ENCODE measurements at places on chromosomes 3 and 15.

GRCh38 chr15:78637776-78638435, 3.1 kb downstream of the CHRNB4 start:
- DNase-seq, result no peak

- DNase-seq, result no peak
Measured at GRCh38 chr3:111210866-111211564, 139.4 kb downstream of the NECTIN3 start.

GRCh38 chr3:48614044-48614443, 4.6 kb upstream of the UQCRC1 start:
- no peak for DNase-seq

- no peak for DNase-seq
Measured at GRCh38 chr15:57017024-57017423, 98.6 kb downstream of the TCF12 start.

- no peak for DNase-seq
Measured at GRCh38 chr3:194744826-194745225, 59.1 kb downstream of the FAM43A start.

- DNase-seq, result no peak
Measured at GRCh38 chr3:105802118-105802706, 66.6 kb downstream of the CBLB start.

DNA sequence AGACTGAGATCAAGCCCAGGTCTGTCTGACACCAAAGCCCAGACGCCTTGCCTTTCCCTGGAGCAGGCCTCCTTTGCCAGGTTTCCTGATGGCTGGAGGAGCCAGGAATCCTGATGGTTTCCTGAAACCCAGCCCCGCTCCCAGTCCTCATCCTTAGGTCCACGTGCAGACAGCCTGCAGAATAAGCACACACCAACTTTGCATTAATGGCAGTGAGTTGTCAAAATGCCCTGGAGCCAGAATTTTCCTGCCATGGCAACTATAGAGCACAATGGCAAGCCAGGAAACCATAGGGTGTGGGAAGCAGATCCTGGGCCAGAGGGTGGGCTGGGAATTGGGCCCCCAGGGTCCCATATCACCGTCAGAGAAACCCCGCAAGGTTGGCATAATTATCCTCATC, 67.4 kb upstream of the HRH1 start:
- no peak for DNase-seq

DNA sequence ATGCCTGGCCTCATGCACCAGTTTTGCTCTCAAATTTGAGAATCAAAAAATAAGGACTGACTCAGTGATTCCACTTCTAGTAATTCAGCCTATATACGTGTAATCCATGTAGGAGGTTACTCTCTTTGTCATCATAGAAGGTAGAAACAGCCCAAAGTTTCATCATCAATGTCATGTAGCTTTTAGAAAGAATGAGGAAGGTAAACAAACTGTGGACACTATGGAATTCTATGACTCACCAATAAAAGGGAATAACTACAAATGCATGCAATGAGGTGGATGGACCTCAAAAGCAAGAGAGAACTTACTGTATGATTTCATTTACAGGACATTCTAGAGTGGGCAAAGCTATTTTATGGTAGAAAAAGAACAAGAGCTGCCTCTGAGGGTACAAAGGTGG, 93.2 kb upstream of the LRIG1 start:
- DNase-seq, result no peak

DNA sequence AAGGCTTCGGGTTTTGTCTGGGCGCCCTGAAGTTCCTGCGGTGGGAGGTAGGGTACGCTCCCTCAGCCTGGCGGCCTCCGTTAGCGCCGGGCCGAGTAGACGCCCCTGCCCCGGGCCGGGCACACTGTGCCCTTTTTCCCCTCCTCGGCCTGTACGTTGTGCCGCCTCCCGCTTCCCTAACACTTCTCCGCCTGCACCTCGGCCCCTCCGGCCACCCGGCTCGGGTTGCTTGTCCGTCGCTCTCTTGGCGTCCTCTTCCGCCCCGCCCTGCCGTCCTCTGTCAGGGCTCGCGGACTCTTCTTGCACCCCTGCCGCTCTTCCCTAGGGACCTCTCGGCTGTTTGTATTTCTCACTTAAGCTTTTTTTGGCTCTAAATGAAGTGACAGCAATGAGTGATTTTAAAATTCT, 384 bp downstream of the KNL1 start:
- DNase-seq, result no peak

DNA sequence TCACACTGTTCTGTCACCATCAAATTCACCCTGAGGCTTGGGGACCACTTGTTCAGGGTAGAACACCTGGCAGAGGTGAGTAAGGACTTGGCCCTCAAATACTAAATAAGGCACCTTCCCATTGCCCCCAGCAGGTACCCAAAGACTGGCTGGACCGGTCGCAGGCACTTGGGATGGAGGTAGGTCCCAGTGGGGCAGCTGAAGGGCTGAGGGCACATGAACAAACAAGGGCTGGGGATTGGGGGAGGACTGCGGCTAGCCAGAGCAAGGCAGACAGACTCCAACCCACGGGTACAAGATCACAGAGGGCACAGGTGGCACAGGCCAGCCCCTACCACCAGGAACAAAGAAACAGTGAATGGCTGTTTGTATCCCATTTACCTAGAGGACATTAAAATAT, 1.9 kb downstream of the MRPS25 start:
- DNase-seq, result no peak

- no peak for DNase-seq
Measured at GRCh38 chr15:47708161-47708980, 8.9 kb upstream of the SEMA6D start.

DNA sequence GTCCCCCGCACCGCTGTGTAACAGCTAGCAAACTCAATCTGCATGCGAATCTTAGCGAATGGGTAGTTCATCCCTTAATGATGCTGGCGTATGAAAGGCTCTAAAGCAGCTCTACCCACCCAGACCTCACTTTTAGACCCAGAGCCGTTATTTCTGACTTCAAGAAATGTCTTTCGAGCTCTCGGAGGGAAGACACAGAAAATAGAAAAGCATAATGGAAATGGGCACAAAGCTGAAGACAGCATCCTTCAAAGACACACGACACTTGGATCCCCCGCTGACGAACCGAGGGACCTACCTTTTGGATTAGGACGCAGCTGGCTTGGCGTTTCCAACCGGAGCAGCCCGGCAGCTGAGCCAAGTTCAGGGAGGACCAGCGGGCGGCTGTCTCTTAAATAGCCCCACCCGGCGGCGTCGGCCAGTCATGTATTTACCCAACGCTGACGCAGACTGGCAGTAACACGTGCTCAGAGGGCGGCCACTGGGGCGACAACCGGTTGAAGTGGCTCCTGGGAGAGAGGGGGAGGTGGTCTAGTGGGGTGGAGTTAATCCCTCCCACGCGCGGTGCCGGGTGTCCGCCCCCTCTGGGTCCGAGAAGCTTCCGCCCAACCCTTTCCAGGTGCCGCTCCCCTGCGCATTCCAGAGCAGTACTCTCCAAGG, 1.5 kb downstream of the CCK start:
- DNase-seq, result no peak

- DNase-seq, result no peak
Measured at GRCh38 chr3:47704237-47704612, 77.5 kb downstream of the SMARCC1 start.

DNA sequence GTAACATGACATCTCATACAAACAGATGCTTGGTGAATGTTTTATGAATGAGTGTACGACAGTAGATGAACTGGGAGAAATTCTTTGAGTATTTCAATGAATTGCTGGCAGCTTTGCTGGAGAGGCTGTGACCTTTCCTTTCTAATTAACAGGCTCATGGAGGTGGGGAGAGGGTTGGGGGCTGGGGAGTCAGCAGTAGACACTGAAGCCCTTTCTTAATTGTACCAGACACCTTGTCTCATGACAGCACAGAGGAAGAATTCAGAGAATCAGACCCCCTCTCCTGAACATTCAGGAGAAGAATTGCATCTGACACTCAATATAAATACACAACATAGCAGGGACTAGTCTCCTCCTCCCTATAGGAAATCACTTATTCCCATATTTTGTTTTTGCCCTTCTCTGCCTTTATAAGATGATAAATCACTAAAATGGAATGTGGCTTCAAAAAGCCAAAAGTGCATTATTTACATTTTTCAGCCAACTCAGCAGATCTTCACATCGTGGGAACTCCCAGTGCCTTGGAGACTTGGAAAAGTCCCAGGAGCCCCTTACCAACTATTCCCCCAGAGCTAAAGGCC, 66.2 kb upstream of the TPM1 start:
- no peak for DNase-seq

DNA sequence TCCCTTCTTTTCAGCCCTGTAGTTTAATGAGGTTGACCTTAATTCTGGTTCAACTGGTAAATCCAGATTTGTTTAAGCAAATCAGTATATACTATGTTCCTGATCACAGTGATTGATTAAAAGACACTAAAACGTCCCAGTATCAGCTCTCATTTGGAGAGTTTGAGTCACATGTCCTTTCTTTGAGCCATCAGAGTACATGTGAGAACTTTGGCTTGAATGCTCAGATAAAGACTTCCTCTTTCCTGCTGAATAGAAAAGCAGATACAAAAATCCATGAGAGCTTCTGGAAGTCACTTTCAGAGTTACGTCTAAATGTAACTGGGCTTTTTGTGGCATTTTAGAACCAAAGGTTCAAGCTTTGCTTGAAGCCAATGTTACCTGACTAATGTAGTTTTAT, 341.8 kb upstream of the SATB1 start:
- no peak for DNase-seq

- no peak for DNase-seq
Measured at GRCh38 chr15:38148471-38148870, 104.2 kb upstream of the SPRED1 start.

- no peak for DNase-seq
Measured at GRCh38 chr3:87855616-87856015, 203.2 kb downstream of the CGGBP1 start.

DNA sequence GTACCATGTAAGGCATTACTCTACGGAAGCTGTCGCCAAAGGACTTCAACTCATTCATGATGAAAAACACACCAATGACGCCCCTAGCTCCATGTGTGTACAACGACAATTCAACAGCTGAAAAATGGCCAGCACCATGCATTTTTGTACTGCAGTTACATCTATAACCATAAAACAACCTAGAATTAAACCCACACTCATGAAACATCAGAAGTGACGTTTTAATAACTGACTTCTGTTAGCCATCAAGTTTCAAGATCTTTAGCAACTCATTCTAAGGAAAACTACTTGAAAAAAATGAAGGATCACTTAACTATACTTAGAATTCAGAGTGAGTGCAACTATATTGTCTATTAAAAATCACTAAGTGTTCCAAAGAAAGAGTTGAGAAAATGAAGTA, 84.9 kb downstream of the RFTN1 start:
- no peak for DNase-seq

DNA sequence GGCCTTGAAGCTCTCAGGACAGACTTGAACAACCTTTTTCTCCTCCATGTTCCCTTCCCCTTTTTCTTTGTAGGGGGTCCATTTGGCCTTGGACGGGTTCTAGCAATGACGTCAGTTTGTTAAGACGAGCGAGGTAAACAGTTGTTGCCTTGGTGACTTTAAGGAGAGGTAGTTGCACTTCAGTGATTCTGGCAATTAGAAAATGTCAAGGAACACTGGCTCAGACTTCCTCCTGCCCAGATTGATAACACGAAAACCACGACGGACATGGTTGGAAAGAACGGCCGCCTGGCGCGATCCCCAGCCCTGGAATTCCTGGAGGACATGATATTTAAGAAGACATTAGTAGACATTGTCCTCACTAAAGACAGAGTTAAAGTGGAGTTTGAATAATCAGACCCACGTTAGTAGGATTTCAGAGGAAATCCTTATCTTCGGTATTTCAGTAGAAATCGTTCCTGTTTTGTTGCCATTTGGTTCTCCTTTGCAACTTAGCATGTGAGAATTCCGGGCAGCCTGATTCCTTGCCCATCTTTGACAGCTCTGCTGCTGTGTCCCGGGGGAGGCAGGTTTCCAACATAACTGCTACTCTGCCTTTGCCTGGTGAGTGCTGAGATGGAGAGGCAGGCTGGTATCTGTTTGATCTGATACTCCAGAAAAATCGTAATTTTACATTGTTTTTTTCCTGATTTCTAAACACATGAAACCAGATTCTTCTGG, 87.3 kb downstream of the ST6GAL1 start:
- no peak for DNase-seq

- DNase-seq, result no peak
Measured at GRCh38 chr3:94146455-94146854, 83.6 kb downstream of the NSUN3 start.

DNA sequence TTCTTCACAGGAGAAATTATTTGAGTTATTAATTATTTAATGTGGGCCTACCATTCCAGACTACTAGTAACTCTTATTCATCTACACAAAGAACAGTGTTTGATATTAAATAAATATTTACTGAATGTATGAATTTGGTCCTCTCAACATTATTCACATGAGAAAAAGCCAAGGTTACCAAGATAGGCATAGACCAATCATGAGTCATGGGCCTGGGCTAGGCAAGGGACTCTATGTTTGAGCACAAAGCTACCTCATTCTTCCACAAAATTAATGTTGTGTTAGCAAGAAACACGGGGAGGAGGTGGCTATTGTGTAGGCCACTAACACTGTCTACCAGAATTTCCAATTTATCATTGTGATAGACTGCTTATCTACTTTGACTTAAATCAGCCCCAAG, 115.7 kb downstream of the SERPINI1 start:
- DNase-seq, result no peak

DNA sequence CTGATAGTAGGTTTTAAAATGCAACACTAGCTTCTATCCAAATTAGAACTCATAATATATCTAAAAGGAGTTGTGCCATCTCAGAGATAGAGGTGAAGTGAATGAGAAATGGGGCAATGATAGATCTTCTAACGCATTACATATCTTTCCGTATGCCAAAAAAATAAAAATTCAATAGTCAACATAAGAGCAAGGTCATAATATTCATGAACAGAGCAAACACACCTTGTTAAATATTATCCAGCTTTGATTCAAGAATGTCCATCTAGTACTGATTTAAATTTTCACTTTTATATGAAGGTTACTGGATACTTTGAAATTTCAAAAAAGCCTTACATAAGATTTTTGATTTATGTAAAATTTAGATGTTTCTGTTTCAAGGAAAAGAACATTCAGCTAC, 554.5 kb downstream of the NSUN3 start:
- DNase-seq, result no peak

- DNase-seq, result no peak
Measured at GRCh38 chr3:43858294-43858701, 167.6 kb downstream of the ABHD5 start.

DNA sequence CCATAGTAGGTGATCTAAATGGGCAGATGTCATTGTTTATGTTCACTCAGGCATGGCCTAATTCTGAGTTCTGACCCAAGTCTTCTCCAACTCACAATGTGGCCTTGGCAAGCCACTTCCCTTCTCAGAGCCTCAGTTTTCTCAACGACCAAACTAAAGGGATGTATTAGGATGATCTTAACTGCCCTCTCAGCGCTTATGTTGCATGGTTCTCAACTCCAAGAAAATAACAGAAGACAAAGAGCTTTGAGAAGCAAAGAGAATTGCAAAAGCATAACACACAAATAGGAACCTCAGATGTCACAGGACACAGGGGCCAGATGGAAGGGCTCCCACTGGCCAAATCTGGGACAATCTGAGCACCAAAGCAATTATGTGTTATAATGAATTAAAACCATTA, 8.6 kb downstream of the RHCG start:
- no peak for DNase-seq

All from stimulated activated CD4-positive, alpha-beta T cell treated with anti-CD3 and anti-CD28 coated beads, Interleukin-1b, Interleukin-23, amount 100 ng/mL, for 24 hours (primary cell).